CD4-positive, alpha-beta memory T cell (primary cell): ENCODE measurements at places on chromosomes 16 and 17.

DNA sequence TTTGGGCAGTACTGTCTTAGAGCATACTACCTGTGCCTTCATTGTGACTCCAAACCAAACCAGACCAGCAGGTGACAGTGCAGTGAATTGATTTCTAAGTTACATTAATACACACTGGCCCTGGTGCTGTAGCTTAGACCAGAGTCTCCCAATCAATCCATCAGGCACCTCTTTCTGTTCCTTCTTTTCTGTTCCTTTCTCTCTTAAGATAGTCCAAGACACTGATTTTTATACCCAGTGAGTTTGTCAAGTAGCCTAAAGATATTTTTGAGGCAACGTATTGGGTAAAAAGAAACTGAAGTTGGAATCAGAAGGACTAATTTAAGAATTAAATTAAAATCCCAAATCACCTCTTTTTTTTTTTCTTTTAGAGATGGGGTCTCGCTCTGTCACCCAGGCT lies 43.1 kb downstream of the ABAT start:
- DNase-seq, result no peak

DNA sequence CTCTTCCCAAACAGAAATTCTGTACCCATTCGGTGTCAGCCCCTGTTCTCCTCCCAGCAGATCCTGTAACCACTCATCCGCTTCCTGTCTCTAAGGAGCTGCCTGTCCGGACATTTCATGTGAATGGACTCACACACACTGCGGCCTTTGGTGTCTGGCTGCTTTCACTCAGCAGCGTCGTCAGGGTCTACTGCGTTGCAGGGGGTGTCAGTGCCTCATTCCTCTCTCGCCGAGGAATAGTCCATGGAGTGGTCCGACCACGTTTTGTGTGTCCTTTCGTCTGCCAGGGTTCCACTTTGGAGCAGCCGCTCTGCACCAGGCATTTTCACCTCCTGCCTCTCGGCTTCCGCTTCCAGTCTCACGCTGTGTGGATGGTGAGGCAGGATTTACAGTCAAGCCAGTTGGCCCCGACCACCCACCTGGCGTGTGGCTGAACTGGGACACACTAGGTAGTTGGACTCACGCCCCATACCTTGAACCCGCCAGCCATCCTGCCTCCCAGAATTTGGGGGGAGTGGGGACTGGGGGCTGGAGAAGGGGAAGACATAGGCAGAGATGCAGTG lies 188.2 kb upstream of the CIBAR2 start:
- no peak for DNase-seq

GRCh38 chr16:67014634-67015312 lies 14.2 kb upstream of the CBFB start:
- DNase-seq, result no peak

DNA sequence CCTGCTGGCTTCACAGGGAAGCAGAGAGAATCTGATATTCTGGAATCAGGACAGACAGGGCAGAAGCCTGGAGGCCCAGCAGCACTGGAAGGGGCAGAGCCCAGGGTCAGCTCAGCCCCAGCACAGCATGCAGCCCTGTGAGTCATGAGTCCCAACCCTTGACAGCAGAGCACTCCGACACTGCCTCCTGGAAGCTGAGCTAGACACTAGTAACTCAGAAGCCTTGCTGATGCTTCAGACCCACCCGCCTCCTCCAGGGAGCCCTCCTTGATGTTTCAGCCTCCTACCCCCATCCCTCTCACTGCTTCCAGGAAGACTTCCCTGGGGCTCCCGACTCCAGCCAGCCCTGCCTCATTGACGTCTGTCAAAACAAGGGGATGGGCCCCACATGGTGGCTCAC lies 6.9 kb downstream of the CAMKK1 start:
- DNase-seq, result no peak

- DNase-seq, result no peak
These were observed 1.8 kb upstream of the RASD1 start for GRCh38 chr17:17497845-17498520.

GRCh38 chr17:29595107-29595942 lies 2.4 kb downstream of the ANKRD13B start:
- DNase-seq, result no peak

GRCh38 chr16:58345574-58346354 lies 46.5 kb upstream of the GINS3 start:
- DNase-seq, result no peak

GRCh38 chr17:44221084-44221861 lies 1.8 kb upstream of the UBTF start:
- peak; percentile 67 for DNase-seq

- peak; percentile 67 for DNase-seq
These were observed 593 bp upstream of the WDR45B start for GRCh38 chr17:82648742-82649331.

GRCh38 chr16:49567950-49568349 lies 194.3 kb downstream of the C16orf78 start:
- no peak for DNase-seq

DNA sequence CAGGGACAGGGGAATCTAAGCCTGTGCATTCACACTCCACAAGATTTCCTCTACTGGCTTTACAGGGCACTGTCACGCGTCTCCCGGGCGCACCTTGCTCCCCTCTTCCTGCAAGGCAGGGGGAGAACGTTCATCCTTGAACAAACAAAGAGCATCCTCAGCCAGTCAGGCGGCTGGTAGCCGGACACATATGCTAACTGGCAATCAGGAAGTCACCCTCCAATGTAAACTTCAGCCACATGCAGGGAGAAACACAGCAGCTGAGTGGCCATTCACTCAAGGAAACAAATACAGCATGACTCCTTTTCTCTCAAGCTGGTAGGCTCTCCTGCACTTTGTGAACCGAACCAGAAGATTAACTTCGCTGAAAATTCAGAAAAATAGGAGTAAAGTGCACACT lies 10.8 kb upstream of the HSBP1 start:
- DNase-seq, result no peak

- DNase-seq, result no peak
These were observed 17.7 kb downstream of the ETV4 start for GRCh38 chr17:43528319-43528987.

DNA sequence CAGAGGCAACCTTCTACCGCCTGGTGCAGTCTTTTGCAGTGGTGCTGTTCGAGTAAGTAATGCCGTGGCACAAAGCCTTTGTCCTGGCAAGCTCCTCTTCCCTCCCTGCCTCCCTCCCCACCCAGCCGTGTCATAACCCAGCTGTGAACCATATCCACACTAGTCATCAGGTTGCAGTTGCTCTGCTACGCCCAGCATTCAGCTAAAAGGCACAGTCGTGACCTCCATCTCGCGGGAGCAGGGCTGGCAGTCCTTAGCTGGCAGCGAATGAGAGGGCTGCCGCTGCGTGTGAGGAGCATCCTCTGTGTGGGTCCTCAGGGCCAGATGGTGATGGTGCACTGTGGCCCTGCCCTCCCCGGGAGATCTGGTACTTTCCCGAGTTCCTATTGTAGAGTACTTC lies 39.3 kb downstream of the CIBAR2 start:
- DNase-seq, result no peak

DNA sequence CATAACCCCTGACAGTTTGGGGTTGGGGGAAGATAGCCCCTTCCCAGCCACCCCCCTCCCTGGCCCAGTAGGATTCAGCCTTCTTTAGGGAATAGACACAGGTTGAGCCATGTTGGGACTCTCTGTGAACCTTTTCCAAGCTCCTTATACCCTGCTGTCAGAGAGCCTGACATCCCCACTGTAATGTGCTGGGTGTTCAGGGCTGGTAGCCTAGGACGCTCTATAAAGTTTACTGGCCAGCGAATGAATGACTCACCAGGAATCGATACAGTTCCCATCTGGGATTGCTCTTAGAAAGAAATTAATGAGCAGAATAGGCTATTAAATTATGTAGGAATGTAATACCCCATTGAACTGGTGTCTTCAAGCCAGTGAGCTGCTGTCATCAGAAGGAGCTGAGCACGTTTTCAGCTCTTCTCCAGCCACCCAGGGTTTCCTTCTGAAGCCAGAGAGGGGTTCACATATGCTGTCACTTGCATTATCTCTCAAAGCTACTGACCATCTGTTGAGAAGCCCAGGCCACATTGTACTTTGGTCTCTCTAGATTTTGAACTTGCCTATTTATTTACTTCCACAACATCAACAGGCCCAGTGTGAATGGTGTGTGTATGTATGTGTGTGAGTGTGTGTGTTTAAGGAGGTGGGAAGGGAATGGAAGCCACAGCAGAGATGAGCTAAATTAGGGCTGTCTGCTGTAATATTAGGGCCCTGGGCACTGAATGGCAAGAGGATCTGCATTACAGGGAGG lies 64.9 kb downstream of the SPACA3 start:
- no peak for DNase-seq

DNA sequence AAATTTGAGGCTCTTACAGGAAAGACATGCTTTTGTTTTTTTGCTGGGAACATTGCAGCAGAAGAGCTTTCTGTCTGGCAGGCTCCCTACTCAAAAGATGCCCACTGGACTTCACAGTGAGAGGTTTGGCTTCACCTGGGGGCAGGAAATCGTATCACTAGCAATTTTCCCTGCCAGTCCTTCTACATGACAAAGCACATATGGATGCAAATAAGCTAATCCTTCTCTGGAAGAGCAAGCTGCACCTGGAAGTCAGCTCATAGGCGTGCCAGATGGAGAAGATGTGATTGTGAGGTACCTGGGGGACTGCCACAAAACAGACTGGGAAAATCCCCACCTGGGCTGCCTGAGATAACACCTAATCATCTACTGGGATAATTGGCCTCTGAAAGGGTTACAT lies 195.0 kb upstream of the CPHXL start:
- no peak for DNase-seq

DNA sequence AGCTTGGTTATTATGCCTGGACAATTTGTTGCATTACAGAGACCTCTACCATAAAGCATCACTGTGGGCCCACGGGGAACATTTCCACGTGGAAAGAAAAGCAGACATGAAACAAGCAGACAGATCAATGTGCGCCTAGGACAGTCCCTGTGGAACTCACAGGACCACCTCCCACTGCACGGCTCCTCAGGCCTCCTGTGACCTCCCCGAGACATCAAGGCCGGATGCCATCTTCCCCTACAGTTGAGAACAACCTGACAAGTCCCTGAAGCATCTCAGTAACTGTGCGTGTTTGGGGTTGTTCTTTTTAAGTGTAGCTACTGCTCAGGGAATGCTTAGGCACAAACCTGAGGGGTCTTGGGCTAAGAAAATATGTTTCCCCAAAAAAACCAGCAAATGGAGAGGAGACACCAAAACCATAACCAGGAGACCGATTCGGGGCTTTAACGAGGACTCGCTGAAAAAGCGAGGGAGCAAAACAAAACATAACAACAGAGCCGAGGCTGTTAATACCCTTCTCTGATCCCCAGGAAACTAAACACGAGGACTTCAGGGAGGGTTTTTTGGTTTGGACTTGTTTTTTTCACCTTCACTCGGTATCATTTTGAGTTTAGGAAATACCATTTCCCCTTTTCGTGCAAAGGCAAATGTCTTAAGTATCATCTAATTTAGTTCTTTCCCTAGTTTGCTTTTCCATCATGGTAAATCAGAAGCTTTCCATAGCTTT lies 87.1 kb downstream of the CYTH1 start:
- DNase-seq, result no peak

GRCh38 chr16:69406780-69407331 lies 17.6 kb upstream of the CYB5B start:
- DNase-seq, result no peak

- no peak for DNase-seq
These were observed 3.0 kb downstream of the SOX9 start for GRCh38 chr17:72123530-72124437.

GRCh38 chr16:81601601-81602255 lies 157.1 kb downstream of the CMIP start:
- no peak for DNase-seq

GRCh38 chr17:66138120-66138519 lies 53.8 kb downstream of the CEP112 start:
- DNase-seq, result no peak

GRCh38 chr16:8798174-8798527 lies 512 bp downstream of the PMM2 start:
- DNase-seq, result no peak

DNA sequence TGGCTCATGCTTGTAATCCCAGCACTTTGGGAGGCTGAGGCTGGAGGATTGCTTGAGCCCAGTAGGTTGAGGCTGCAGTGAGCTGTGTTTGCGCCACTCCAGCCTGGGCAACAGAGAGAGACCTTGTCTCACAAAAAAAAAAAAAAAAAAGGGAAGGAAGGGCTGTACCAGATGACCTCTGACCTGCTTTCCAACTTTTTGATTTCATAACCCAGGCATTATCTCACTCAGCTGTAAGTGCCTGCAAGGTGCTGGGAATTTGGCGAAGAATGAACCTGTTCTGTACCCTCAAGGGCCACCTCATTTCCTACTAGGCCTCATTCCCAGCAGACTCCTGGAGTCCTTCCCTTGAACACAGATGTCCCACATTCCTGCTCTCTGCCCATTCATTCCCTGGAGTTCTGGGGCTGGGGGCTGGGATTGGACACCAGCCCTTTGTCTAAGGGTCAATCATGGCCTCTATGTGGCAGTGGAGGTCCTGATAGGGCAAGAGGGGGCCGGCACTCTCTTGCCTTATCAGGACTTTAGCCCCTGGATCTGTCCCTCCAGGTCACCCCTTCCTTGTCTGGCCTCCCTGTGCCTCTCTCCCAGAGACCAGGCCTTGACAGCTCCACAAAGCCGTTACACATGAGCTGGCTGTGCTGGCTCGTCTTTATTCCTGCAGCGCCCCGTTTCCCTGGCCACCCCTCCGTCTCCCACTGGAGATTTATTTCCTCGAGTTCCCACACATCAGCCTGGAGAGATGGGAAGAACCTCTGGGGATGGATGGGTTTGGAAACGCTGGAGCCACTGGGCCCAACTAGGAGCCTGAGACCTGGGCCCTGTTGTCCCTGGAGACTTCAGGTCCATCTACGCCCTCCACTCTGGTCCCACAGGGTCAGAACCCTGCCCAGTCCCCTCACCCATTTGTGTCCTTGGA lies 821 bp upstream of the GFAP start:
- no peak for DNase-seq

DNA sequence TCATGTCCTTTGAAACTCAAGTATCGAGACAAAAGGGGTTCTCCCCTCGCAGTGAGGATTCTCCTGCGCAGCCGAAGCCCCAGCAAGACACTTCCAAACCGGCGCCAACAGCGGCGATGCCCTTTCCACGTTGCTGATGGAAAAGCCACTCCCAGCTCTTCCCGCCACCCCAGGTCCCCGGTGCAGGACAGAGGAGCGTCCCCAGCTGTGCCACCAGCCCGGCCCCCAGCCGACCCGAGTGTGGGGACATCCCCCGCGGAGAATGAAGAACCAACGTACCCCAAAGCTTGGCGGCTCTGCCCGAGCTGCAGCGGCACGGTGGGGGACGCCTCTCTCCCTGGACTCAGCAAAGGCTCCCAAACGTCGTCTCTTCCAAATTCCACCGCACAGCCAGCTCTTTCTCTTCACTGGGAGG lies 573 bp downstream of the CHST6 start:
- no peak for DNase-seq

DNA sequence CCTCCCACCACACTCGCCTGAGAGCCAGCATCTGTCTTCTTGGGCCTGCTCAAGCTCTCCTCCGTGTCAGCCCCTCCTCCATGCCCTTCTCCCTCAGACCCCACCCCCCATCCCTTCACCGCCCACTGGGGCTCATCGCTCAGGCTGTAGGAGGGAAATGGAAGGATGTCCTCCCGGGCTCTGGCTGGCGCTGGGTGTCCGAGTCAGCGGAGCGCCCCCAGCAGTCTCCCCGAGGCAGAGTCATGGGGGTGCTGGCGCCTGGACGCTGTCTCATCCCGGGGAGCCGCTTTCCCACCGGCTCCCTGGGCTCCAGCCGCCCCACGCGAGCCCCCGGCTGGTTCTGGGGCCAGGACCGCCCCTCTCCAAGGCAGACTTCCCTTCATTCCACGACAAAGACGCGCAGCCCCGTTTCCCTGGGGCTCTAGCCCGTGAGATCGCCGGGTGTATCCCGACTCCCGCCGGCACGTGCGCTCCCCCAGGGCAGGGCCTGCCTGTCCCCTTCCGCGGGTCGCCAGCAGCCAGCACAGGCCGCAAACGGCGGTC lies 428 bp upstream of the ANTKMT start:
- DNase-seq, result no peak
